Glutamatergic neuron (in vitro differentiated cells): ENCODE measurements at places on chromosomes 11 and 22. TPM values are rescaled to one million over a fixed set of nuclear protein-coding genes. Genes with fewer than 3 reads are reported as not detected.
A peak's percentile ranks its signal among the peaks of the same experiment; 100 is the strongest.

Gene GVQW3
- total RNA-seq, result 14.8 TPM

Gene DCHS1
- 91.5 TPM for total RNA-seq

Gene C11orf98
- 73.6 TPM for total RNA-seq

- H3K27ac ChIP-seq, result no peak overlapping the region
- H3K4me1 ChIP-seq, result peaks cover 6% of the 10 kb centered on the region
- peaks cover 7% of the 10 kb centered on the region for H3K27me3 ChIP-seq
- no peak for DNase-seq
- H3K36me3 ChIP-seq, result no peaks in the 10 kb centered on the region
- H3K4me3 ChIP-seq, result no peak overlapping the region
Measured at GRCh38 chr11:70545610-70545912, 147.2 kb downstream of the CTTN start.

GRCh38 chr22:43293655-43294392, 49.3 kb downstream of the SCUBE1 start:
- H3K27me3 ChIP-seq, result peaks cover 9% of the 10 kb centered on the region
- H3K4me3 ChIP-seq, result no peak overlapping the region
- no peaks in the 10 kb centered on the region for H3K36me3 ChIP-seq
- H3K4me1 ChIP-seq, result peaks cover 26% of the 10 kb centered on the region
- peak overlapping the region; percentile 82 for H3K27ac ChIP-seq
- peak; percentile 73 for DNase-seq

- no peak for DNase-seq
- H3K4me1 ChIP-seq, result no peaks in the 10 kb centered on the region
- H3K27me3 ChIP-seq, result no peaks in the 10 kb centered on the region
- H3K27ac ChIP-seq, result no peak overlapping the region
Measured at GRCh38 chr11:34844463-34845112, 71.6 kb downstream of the APIP start.

- peak overlapping the region; percentile 27 for H3K4me3 ChIP-seq
- H3K27me3 ChIP-seq, result peaks cover 5% of the 10 kb centered on the region
- H3K36me3 ChIP-seq, result no peaks in the 10 kb centered on the region
- peaks cover 48% of the 10 kb centered on the region for H3K4me1 ChIP-seq
- no peak for DNase-seq
Measured at GRCh38 chr11:43905813-43906241, 25.2 kb downstream of the ALKBH3 start.

DNA sequence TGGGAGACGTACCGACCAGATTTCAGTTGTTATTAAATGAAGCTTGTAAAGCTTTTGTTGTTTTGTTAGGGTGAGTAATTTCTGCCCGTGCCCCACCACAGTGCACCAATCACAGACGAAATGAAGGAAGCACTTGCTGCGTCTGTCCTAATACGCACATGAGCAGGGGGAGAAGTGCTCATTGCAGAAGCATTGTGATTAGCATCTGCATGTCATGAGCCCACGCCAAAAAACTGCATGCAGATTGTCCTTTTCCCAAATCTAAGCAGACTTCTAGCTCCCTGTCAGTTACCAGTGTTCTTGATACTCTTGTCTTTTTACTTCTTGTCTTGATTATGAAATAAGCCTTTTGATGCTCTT, 15.5 kb downstream of the RBX1 start:
- H3K27ac ChIP-seq, result no peak overlapping the region
- no peaks in the 10 kb centered on the region for H3K27me3 ChIP-seq
- H3K36me3 ChIP-seq, result no peaks in the 10 kb centered on the region
- no peak overlapping the region for H3K4me3 ChIP-seq
- no peak for DNase-seq

GRCh38 chr11:95469258-95469657, 238.3 kb upstream of the SESN3 start:
- DNase-seq, result no peak
- H3K36me3 ChIP-seq, result no peaks in the 10 kb centered on the region
- H3K27me3 ChIP-seq, result no peaks in the 10 kb centered on the region
- H3K27ac ChIP-seq, result no peak overlapping the region
- H3K4me3 ChIP-seq, result no peak overlapping the region

DNA sequence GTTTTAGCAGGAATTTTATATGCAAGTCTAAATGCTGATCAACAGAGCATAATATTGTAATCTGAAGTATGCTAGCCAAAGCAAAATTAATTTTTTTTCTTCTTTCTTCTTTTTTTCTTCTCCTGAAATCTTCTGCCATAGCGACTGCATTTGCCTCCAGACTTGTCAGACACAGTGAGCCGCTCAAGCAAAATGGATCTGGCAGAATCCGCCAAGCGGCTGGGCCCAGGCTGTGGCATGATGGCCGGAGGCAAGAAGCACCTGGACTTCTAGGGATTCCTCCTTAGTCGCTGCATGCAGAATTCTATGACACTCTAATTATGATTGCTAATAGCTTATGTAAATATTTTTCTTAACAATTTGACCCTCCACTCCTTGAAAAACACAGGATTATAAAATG, 27.9 kb downstream of the PAX6 start:
- no peak overlapping the region for H3K4me3 ChIP-seq
- peaks cover 45% of the 10 kb centered on the region for H3K4me1 ChIP-seq
- H3K36me3 ChIP-seq, result no peaks in the 10 kb centered on the region
- H3K27me3 ChIP-seq, result peaks cover 5% of the 10 kb centered on the region

DNA sequence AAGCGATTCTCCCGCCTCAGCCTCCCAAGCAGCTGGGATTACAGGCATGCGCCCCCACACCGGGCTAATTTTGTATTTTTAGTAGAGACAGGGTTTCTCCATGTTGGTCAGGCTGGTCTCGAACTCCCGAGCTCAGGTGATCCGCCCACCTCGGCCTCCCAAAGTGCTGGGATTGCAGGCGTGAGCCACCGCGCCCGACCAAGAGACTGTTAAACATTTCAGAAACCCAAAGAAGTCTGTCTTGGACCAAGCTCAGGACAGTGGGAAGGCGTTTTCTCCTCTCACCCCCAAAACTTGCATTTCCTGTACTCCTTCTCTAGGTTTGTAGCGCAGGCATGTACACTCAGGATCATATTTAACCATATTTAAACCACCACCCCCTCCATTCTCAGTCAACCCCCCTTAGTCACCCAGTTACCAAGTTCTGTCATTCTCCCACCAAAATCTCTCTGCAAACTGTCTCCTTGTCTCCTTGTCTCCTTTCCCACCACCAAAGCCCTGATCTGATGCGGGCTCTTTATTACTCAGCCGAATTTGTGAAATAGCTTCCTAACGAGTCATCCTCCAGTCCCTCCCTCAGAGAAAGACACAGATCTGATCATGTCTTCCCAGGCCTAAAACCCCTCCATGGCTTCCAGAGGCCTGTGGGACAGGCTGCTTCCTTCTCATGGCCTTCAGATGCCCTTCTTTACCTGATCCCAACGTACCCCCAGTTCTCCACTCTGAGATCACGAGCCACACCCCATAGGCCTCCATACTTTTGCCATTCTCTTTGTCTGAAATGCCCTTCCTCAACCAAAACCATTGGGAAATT, 29.0 kb upstream of the CREB3L1 start:
- H3K27ac ChIP-seq, result no peak overlapping the region
- no peak overlapping the region for H3K4me3 ChIP-seq
- H3K4me1 ChIP-seq, result peaks cover 11% of the 10 kb centered on the region
- no peak for DNase-seq
- peaks cover 5% of the 10 kb centered on the region for H3K27me3 ChIP-seq

- H3K36me3 ChIP-seq, result no peaks in the 10 kb centered on the region
- no peak overlapping the region for H3K4me3 ChIP-seq
- H3K27ac ChIP-seq, result no peak overlapping the region
Measured at GRCh38 chr11:10398525-10398924, 56.5 kb upstream of the AMPD3 start.

GRCh38 chr11:59225017-59225416, 12.3 kb upstream of the MPEG1 start:
- H3K36me3 ChIP-seq, result no peaks in the 10 kb centered on the region
- no peaks in the 10 kb centered on the region for H3K27me3 ChIP-seq
- no peak overlapping the region for H3K4me3 ChIP-seq
- no peak overlapping the region for H3K27ac ChIP-seq

DNA sequence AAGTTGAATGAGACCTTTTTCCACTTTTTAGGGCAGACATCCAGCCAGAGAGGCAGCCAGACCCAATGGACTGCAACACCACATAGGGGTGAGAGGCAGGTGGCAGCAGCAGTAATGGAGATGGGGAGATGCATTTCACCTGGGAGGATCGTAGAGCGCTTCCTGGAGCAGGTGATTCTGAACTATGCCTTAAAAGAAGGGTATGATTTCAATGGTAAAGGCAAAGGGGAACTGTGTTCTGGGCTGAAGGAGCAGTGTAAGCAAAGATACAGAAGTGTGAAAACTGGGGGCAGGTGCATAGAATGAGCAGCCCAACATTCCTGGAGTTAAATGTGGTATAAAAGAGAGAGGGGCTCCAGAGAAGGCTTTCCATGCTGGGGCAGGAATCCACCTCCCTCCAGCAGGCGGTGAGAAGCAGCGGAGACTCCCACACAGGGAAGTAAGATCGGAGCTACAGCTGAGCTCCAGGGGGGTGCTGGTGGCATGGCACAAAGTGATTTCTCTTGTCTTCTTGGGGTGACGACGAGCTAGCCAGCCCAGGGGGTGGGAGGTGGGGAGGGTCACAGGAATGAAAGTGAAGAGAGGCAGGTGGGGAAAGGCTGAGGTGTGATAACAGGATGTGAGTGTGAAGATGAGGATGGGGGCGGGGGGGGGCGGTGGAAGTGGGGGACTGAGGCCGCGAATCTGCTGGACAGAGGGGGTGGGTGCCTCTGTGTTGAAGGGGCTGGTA, 4.3 kb upstream of the SERHL2 start:
- H3K4me3 ChIP-seq, result no peak overlapping the region
- no peak for DNase-seq
- no peak overlapping the region for H3K27ac ChIP-seq
- peaks cover 11% of the 10 kb centered on the region for H3K27me3 ChIP-seq
- no peaks in the 10 kb centered on the region for H3K36me3 ChIP-seq
